ENCODE measurements at places on chromosomes 2 and 18.

- no peak for DNase-seq
These were observed 4.3 kb upstream of the GPR45 start for GRCh38 chr2:105237045-105237765.

DNA sequence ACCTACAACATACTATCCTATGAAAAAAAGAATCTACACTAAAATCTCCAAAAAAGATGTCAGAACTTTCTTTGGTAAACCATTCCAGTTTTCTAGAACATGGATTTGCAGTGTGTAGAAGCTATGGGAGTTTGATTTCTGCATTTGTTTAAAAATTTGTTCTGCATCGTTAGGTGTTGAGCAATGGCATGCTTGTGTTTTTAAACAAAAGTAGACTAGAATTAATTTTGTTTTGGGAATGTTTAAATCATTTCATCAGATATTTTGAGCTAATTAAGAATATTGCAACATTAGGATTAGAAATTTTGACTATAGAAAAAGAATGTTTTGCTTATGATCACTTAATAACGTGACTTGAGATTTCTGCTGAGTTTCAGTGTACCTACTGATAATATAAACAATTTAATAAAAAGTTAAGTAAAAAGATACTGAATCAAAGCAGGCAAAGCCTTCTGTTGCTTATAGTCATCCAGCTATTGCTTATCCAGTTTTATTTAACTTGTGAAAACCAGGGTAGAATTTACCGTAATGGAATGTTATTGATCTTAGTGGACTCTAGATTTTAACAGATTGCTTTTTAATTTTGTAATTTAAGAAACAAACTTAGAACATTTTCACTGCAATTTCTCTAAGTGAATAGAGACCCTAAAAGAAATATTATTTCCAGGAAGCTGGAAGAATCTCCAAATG lies 7.2 kb upstream of the TMEM182 start:
- no peak for DNase-seq

DNA sequence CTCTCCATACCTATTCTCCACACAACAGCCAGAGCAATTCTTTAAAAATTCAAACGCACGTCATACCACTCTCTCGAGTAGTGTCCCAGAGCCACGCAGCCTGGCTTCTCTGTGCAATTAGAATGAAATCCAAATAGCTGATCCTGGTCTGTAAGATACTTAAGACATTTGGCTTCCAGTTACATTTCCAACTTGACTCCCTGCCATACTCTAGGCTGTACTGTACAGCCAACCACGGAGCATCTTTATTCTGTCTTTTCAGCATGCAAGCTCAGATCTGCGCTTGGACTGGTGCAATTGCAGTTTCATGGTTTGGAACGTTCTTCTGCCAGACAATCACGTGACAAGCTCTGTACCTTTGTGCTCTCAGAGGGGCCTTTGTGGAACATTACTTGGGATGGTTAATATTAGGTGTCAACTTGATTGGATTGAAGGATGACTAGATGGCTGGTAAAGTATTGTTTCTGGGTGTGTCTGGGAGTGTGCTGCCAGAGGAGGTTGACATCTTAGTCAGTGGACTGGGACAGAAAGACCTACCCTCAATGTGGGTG lies 325.6 kb downstream of the SOX11 start:
- no peak for DNase-seq

DNA sequence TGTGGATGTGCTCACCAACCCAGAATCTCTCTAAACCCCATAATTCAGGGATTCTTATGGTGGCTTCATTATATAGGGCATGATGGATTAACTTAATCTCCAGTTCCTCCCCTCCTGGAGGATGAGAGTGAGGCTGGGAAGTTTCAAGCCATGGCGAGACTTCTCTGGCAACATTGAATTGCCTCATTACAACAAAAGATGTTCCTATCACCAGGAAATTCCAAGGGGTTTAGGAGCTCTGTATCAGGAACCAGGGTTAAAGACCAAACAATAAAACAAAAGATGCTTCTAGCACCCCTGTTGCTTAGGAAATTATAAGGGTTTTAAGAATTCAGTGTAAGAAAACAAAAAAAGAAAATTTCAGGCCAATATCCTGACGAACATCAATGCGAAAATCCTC lies 100.1 kb downstream of the NAB1 start:
- DNase-seq: no peak

DNA sequence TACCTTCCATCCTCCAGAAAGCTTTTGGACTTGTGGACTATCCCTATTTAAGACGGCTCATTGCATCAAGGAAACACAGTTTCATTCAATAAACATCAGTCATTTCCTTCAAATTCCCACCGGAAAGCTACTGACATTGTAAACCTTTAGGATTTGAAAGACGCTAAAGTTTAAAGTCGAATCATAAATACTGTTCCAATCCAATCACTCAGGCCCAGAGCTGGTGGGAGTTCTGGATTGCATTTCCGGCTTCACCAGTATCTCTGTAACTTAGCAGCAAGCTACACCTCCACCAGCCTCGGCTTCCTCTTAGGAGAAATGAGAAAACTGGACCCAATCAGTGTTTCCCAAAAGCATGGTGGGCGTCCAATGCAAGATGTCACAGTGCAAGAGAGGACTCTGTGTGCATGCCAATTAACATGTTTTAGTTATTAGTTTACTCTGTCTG lies 1.6 kb downstream of the WDFY1 start:
- no peak for DNase-seq

DNA sequence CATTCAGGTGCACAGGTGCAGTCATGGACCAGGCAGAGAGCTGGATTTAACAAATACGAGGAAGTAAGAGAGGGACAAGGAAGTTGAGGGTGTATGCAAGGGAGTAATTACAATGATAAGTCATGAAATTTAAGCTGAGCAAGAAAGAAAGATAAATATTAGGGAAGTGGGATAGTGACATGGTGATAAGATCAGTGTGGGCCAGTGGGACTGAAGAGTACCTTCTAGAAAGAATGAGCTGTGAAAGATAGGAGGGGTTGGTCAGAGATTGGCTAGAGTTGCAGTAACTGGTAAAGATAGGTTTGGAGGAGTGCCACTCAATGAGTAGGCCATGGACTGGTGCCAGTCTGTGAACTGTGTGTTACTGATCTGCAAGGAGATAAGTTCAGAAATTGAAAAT lies 200.8 kb upstream of the SIX3 start:
- DNase-seq: no peak

DNA sequence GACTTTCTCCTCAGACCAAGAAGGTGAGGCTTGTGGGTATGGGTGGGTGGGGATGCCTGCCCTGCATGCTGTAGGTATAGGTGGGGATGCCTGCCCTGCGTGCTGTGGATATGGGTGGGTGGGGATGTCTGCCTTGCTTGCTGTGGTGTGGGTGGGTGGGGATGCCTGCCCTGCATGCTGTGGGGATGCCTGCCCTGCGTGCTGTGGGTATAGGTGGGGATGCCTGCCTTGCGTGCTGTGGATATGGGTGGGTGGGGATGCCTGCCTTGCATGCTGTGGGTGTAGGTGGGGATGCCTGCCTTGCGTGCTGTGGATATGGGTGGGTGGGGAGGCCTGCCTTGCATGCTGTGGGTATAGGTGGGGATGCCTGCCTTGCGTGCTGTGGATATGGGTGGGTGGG lies 278.4 kb downstream of the NEDD4L start:
- no peak for DNase-seq

DNA sequence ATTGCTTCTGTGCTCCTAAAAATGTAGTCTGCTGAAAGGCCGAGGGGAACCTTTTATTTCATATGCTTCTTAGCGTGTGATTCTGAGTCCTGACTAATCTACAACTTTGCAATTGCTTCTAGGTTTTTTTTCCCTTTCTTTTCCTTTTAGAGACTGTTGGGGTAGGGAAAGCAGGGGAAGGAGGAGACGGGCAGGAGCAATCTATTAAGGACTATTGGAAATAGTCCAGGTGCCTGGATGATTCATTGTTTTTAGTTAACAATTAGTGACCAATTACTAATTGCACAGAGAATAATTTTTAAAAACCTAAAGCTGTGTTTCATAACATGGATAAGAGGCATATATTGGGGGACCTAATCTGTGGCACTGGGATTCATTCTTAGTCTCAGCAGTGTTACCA lies 49.4 kb upstream of the STON1 start:
- DNase-seq: no peak

DNA sequence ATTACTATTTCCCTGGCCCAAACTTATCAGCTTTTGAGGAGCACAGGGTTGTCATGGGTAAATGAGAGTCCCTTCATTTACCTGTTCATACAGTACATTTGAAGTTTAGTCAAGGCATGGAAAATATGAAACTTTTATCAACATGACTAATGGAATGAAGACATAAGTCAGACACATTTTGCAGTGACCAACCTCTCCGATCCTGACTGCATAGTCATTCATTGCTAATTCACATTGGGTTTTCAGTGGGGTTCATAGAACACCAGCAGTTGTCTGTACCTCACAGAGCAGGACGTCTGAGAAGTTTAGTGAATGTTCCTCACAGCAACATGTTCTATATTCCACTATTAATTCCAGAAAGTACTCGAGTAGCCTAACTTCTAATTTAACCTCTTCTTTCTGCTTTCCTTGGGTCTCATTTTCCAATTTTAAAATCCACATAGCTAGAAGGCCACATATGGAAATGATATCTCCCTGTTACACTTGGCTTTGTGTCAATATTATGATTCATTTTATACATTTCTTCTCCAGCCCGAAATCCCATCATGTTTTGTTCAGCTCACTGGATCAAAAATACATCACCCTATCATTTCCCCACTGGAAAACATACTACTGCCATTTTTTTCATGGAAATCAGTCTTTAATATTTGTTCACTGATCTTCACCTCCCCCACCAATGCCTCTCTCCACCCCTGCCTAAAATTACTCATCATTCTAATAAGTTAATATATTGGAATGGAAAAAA lies 65.9 kb downstream of the CDH20 start:
- DNase-seq: no peak

DNA sequence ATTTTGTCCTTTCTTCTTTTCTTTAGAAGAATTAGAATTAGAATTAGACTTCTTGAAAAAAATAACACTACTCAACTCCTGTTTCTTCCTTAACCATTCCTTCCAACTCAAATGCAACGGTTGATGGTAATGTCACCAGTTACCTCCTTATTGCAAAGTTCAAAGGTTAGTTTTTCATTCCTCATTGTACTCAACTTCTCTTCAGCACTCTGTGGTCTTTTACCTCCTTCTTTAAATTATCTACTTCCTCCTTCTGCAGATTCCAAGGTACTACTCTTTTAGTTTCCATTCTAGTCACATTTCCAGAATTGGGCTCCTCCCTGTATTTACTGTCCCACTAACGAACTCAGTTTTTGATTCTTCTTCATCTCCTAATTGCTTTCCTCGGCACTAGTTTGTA lies 700.7 kb downstream of the SATB2 start:
- DNase-seq: no peak

DNA sequence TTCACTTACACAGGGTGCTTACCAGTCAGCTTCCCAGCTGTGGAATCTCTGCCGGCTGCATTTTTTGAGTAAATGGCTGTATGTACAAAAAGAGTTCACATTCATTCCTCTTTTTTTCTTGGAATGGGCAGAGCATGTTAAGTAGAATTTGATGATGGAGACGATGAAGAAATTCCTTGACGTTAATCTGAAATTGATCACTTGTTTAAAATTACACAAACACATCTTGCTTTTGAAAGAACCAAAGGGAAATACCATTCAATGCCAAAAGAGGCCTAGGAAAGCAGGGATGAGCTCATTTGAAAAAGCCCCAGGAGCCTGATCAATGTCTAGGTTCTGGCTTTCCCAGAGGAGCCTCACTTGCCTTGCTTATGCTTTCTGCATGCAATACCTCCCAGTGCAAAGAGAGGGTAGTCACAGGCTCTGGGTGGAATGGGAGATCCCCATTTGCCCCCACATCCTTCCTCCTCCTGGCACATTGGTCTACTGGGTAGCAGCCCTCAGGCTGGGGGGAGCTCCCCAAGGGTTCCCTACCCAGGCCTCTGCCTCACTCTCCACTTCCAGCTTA lies 12.3 kb upstream of the SMAD7 start:
- peak; percentile 36 for DNase-seq

DNA sequence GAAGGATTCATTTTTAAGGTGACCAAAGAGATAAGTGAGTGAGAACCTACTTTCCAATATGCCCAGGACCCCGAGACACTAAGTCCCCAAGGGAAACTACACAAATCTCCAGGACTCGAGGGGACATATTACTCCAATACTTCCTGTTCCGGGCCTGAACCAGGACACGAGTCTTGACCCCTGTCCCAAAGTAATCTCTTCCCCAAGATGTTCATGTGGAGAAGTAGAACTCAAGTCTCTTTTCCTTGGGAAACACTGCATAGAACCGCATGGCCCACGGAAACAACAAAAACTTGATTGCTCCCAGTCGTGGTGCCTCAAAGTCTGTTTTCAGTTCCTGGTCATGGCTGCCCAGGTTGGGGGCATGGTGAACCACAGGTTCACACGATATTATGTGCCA lies 87.2 kb upstream of the ZEB2 start:
- no peak for DNase-seq

GRCh38 chr2:158457092-158457825 lies 507 bp downstream of the PKP4 start:
- peak; percentile 21 for DNase-seq

GRCh38 chr18:24459772-24460171 lies 665 bp upstream of the HRH4 start:
- DNase-seq: no peak

DNA sequence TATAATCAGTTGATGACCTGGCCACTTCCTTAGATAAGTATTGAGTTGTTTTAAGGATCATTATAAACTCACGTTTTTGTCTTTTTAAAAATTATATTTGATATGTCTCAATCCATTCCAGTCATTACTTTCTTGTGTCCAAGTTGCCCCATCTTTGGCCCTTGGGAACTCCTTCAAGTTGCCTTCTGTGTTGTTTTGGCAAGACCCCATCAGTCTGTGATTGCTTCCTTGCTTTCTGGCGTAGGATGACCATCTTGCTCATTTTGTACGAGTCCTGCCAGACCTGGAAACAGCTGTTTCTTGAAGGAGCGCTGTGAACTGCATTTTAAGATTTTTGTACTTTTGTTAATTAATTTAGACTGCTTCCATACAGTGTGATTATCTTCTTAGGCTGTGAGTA lies 68.9 kb upstream of the ITM2C start:
- no peak for DNase-seq

DNA sequence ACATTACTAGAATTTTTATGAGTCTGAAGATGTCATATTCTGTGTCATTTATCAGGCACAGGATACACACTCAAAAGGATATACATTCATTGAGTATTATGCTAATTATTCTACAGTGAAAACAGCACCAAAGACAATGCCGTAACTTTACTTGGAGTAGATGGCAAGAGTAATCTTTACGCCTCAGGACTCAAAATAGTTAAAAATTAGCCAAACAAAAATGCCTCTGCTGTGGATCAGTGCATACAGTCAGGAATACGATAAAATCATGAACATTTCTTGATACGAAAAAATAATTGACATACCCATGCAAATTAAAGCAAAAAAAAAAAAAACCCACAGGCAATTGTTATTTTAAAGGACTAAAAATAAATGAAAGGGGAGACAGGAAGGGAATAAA lies 129.7 kb downstream of the NETO1 start:
- DNase-seq: no peak

- DNase-seq: no peak
These were observed 199.2 kb upstream of the DTNA start for GRCh38 chr18:34510926-34511325.

- DNase-seq: no peak
These were observed 862.4 kb upstream of the ACVR2A start for GRCh38 chr2:146982393-146982846.

- DNase-seq: peak; percentile 40
These were observed 10.2 kb upstream of the MMADHC start for GRCh38 chr2:149597668-149598326.
